ENCODE measurements at places on chromosomes 2 and 18.

DNA sequence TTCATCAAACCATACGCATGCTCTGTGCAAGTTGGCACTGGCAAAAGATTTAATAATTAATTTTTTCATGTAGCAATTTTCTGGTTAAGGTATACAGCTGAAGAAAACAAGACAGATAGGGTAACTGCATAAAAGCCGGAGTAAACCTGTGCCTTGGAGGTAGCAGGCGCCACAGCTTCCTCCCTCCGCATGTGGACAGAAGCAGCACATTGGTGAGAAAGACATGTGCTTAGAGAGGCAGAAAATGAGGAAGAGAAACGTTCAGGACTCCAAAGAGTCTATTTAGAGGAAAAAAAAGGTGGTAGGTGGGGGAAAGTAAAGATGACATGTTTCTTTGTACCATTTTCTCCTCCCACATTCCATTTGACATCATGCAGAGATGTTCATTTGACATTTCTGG, 9.3 kb downstream of the ST6GAL2 start:
- DNase-seq, result no peak

- DNase-seq, result no peak
These were observed 23.4 kb upstream of the C1D start for GRCh38 chr2:68086166-68086565.

DNA sequence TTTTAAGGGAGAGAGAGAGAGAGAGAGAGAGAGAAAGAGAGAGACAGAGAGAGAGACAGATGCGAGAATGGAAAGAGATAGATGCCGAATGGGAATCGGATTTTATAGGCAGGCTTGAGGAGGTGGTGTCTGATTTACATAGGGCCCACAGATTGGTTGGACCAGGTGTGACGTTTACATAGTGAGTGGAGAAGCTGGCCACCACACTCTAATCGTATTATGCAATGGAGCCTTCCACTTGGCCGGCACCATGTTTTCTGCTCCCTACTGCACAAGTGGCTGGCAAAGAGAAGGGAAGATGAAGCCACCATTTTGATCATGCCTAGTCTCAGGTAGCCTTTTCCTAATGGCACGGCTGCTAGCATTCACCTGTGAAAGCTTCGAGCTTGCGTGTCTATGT, 33.9 kb downstream of the CD8B2 start:
- DNase-seq, result no peak

- no peak for DNase-seq
These were observed 54.2 kb downstream of the LTBP1 start for GRCh38 chr2:33000986-33001385.

- no peak for DNase-seq
These were observed 15.7 kb downstream of the CCDC85A start for GRCh38 chr2:56199492-56199891.

- no peak for DNase-seq
These were observed 303.6 kb downstream of the NDUFA10 start for GRCh38 chr2:239721531-239721930.

GRCh38 chr2:168669151-168669550, 133.3 kb upstream of the NOSTRIN start:
- no peak for DNase-seq

DNA sequence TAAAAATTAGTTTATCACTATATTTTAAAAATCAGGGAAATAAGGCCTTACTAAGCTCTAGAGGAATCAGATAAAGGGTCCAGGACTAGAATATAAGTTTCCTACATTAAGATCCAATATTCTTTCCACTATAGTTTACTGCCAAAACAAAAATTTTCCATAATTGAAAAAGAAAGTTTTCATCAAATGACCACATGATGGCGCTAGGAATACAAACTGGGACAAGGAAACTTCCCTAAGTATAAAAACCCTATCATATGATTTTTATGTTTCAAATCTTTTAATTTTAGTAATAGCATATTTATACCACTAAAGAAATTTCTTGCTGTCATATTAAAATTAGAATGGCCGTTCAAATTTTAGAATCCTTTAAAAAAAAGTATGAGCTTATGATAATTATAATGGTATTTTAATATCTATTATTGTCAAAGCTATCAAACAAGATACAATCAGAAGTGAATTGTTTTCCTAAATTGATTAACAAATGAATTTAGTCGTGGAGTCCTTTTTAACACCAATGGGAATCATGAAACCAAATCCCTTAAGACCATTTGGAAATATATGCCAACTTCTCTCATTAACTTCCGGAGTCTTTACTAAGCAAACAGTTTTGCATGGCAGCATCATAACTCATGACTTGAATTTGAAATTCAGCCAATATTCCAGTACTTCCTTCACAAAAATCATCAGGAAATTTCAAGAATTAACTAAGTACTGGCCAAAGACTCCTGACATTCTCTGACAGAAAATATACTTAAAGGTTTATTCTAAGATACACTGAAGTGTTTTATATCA, 70.3 kb downstream of the SCN1A start:
- DNase-seq, result no peak

DNA sequence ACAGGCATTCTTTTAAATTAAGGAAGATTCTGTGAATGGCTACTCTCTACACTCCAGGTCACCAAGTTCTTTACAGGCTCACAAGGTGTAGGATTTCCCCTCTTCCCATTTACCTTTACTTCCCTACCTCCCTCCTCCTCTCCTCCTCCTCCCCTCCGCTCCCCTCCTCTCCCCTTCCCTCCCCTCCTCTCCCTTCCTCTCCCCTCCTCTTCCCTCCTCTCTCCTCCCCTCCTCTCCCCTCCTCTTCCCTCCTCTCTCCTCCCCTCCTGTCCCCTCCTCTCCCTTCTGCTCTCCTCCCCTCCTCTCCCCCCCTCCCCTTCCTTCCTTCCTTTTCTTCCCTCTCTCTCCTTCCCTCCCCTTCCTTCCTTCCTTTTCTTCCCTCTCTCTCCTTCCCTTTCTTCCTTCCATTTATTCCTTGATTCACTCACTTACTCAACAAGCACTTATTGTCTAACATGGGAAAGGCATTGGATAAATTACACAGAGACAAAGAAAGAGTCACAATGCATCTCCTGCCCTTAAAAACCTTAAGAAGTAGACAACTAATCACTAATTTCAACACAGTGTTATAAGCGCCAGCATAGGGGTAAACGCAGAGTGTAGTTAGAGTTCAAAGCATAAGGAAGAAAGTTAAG, 152.3 kb downstream of the CCDC178 start:
- DNase-seq, result no peak

- DNase-seq, result no peak
These were observed 43.6 kb upstream of the FZD7 start for GRCh38 chr2:201990069-201990468.

GRCh38 chr2:200689115-200689514, 103.3 kb downstream of the AOX1 start:
- no peak for DNase-seq

GRCh38 chr2:143148011-143148410, 18.8 kb downstream of the ARHGAP15 start:
- DNase-seq, result no peak

GRCh38 chr2:175937216-175937615, 64.9 kb downstream of the LNPK start:
- DNase-seq, result no peak

DNA sequence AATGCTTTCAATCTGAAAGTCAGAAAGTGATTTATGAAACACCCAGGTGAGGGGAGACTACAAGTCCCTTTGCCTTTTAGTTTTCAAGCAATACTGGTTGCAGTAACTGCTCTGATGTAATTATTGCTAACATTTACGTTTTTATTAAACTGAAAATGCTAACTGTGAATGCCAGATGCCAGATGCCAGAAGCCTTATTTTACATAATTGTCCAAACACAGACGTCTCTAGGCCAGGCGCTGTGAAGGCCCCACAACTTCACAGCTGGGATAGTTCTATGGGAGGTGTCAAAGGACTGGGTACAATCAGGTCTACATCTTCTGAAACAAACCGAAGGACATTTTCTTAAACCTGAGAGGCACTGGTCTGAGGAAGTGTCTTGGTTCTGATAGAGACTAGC, 27.5 kb upstream of the MSGN1 start:
- no peak for DNase-seq

- no peak for DNase-seq
These were observed 52.5 kb upstream of the GPR17 start for GRCh38 chr2:127593228-127594115.

DNA sequence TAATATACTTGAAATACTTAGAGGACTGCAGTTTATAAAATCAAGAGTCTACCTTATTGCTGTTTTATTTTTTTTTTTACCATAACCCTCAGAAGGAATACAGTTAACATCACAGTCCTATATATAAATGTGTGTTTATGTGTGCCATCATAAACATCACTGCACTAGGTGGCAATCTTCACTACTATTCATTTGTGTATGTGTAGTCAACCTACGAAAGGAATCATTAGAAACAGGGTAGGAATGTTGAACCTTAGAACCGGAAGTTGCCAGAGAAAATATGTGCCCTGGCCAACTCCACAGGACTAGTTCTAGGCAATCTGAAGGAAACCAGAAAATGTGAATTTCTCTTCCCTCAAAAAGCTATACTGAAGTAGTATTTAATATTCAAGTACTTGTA, 3.4 kb downstream of the GEN1 start:
- DNase-seq, result peak; percentile 5

DNA sequence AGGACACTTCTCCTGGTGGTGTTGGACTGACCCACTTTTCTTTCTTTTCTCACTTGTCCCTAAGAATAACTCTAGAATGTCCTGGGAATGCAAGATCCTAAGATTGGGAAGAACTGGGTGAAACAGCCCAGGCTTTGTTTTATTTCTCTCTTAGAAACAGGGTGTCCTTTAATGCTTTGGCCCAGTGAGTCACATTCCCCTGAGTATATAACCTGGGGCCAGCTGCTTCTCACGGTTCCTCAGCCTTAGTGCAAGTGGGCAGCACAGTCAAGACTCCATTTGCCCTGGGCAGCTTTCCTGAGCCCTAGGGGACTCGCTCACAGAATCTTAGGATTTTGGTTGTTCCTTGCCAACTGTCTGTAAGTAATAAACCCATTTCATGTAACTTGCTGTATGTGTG, 355.0 kb downstream of the DSC3 start:
- DNase-seq, result no peak

DNA sequence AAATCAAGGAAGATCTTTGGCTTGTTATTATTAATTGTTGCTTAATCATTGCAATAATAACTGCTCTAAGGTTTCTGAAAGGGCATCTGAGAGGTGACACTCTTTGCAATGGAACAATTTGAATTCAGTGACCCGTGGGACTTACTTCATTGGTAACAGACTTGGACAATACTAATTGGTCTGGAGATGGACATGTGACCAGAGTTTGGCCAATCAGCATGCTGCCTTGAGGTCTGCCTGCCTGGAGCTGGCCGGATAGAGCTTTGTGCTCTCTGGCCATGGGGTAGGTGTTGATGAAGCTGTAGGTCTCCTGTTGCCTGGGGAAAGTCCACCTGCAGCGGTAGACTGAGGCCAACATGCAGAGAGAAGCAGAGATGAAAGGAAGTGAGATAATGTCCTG, 24.0 kb upstream of the VPS4B start:
- no peak for DNase-seq

DNA sequence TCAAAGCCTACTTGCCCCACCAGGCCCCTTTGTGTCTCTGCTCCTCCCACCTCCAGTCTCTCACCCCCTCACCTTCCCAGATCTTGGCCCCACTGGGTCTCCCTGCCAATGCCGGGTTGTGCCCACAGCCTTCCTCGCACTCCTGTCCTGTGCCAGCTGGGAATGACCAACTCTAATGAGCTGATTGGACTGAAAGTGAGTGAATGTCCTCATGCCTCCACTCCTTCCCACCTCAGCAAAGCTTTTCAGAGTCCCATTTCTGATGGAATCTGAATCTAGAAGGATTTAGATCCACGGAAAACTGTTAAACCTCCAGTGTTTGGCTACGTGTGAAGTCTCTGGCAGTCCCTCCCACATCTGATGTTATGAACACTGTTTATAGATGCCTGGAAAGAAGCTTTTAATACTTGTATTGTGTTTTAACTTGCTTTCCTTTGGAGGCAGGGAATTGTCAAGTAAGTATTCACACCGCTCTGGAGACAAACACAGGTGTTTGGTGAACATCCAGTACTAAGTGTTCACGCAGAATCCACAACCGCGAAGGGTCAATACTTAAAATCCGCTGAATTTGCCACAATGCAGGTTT, 103.9 kb downstream of the RTN4 start:
- DNase-seq, result no peak

- no peak for DNase-seq
These were observed 5.1 kb upstream of the SELENOI start for GRCh38 chr2:26340831-26341230.

- DNase-seq, result no peak
These were observed 183.5 kb upstream of the FAM98A start for GRCh38 chr2:33782395-33783230.

GRCh38 chr2:99861376-99861760, 281.0 kb downstream of the AFF3 start:
- DNase-seq, result no peak

DNA sequence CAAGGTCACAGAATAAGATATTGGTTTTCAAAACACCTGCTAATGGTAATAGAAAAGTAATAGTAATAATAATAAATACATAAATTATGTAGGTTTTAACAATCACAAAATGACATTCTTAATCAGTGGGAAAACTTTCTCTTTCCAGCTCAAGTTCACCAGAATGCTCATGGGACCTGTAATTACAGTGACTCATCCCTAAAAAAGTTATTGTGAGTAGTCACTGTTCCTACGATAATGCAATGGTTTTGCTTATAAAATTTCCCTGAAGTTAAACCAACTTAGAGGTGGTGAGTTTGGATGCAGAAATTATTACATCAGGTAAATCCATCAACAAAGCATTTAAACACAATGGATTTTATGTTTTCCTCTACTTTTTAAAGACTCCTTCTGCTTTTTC, 502.3 kb downstream of the PID1 start:
- no peak for DNase-seq

- DNase-seq, result peak; percentile 12
These were observed 32.9 kb upstream of the CCDC93 start for GRCh38 chr2:118046634-118047210.

DNA sequence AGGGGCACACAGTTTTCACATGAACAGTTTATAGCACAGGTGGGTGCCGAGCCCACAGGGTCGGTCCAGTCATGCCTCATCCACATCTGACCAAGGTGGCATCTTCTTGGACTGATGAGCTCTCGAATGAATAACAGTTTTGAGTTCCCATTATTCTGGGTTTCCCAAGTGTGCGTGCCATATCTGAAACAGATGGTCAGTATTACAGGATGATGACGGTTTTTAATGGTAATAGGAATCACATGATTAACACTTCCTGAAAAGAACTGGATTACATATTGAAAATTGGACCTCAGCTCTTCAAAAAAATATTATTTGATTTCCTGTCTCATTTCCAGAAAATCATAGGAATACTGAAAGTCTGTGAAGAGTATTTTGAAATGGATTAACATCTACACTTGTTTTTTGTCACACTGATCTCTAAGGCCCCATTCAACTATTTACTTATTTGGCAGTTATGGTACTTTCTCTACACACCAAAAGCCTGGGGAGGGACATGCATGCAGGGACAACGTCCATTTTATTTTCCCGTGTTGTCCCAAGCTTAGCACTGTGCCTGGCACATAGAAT, 22.2 kb upstream of the NAB1 start:
- DNase-seq, result no peak
